ENCODE measurements at places on chromosomes 3 and 15.

GRCh38 chr3:24119321-24119751, 174.2 kb downstream of the NR1D2 start:
- DNase-seq = no peak

DNA sequence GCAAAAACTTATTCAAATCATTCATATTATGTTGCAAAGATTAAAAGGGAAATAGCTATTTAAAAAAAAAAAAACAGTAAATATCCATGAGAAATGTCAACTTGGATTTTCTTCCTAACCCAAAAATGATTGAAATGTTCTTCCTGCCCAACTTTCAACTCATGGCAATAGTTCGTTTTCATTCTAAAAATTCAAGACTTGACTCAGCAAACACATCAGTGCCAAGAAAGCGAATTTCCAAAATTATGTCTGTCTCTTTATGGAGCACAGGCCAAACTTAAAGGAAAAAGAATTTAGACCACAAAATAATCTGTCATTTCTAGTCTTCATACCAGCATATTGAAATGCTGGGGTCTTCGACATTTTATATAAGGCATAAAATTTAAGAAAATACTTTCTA, 63.7 kb downstream of the MAGI1 start:
- DNase-seq = no peak

DNA sequence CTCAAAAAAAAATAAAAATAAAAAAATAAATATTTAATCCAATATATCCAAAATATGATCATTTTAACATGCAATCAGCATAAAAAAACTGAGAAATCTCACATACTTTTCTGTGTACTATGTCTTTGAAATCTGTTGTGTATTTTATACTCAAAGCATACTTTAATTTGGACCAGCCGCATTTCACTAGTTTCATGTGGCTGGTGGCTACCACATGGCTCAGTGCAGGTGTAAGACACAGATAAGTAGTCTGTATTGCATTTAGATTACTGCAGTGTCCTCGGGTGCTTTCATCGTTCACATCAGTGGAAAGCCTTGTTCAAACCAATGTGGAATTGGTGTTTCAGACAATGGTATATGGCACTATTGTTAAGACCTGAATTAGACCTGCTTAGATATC, 11.0 kb downstream of the CRTC3 start:
- no peak for DNase-seq

- DNase-seq = no peak
Measured at GRCh38 chr15:40932156-40932555, 3.0 kb downstream of the DLL4 start.

DNA sequence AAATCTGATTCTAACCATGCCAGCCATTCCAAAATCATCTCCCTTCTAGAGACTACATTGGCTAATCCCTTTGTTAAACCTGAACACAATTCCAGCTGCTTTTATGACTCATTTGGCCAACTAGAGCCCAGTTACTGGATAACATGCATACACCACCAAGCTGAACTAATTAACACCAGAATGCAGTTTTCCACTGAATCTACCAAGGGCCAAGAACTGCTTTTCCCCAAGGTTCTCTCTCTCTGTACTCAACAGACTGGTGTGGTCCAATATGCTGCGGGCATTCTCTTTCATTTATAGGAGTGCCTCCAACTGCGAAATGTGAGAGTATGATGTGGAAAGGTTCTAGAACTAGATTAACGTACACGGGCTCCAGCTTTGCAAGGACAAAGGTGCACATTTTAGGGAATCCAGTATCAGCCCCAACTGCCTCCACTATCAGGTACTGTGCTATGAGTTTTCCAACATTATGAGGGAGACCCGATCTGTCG, 1.5 kb downstream of the CHSY1 start:
- no peak for DNase-seq

DNA sequence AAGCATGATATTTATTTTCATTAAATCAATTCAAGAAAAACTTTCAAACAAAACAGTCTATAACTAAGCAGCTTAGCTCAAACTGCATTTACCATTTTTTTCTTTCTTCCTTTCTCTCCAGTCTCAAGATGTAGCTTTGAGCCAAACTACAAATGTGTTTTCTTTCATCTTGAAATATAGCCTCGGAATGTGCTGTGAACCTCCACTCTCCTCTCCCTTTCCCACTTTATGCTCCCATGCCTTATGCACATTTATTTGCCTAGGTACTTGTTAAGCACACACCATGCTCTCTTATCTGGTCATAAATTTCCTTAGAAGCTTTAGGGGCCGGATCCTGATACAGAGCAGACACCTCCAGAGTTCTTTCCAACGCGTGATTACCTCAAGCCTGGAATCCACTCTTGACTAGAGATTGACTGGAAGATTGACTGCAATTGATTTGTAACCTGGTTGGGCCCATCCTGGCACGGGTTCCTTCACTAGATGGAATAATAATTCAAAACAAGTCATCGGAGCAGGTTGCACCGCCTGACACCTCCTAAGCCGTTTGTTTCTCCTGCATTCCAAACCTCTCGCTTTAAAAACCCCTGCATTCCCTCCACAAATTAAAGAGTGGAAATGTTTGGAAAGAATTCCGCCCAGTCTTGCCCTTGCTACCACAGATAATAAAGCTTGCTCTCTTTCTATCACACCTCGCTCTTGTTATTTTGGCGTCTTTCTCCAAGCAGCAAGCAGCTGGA, 344.7 kb downstream of the CHL1 start:
- no peak for DNase-seq

GRCh38 chr3:148162132-148162531, 535.6 kb upstream of the AGTR1 start:
- no peak for DNase-seq
